ENCODE measurements at places on chromosomes 16 and 17. TPM values are rescaled to one million over a fixed set of nuclear protein-coding genes. Genes with fewer than 3 reads are reported as not detected.

Gene HOXB4
- total RNA-seq = 1.8 TPM

Gene SECTM1
- 16.3 TPM for total RNA-seq

Gene PTX4
- total RNA-seq = not detected

GRCh38 chr17:1661045-1661444 is 11.4 kb upstream of the RILP start:
- DNase-seq = no peak

GRCh38 chr17:67554634-67555033 is 163.1 kb upstream of the NOL11 start:
- DNase-seq = no peak
